ENCODE measurements at places on chromosomes 3 and 15.

DNA sequence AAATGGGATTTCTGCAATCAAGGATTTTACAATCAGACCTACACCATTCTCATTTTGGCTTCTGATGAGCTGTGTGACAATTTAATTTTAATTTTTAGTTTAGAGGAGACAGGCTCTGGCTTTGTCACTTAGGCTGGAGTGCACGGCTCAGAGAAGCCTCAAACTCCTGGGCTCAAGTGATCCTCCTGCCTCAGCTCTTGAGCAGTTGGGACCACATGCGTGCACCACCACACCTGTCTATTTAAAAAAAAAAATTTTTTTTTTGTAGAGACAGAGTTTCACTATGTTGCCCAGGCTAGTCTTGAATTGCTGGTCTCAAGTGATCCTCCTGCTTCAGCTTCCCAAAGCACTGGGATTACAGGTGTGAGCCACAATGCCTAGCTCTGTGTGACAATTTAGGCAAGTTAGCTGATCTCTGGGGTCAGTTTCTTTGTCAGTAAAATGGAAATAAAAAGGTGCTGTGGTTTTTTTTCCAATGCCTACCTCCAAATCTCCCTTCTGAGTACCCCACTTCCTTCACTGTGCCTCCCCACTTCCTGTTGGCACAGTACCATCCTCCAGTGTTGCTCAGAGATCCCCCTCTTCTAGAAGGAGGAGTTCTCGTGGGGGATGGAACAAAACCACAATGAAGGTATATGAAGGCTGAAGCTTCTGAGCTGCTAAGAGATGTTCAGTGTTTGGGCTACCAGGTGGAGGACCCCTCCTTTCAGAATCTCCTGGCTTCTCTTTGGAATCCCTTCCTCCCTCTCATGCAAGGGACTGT is 54.1 kb upstream of the GSK3B start:
- DNase-seq, result no peak

DNA sequence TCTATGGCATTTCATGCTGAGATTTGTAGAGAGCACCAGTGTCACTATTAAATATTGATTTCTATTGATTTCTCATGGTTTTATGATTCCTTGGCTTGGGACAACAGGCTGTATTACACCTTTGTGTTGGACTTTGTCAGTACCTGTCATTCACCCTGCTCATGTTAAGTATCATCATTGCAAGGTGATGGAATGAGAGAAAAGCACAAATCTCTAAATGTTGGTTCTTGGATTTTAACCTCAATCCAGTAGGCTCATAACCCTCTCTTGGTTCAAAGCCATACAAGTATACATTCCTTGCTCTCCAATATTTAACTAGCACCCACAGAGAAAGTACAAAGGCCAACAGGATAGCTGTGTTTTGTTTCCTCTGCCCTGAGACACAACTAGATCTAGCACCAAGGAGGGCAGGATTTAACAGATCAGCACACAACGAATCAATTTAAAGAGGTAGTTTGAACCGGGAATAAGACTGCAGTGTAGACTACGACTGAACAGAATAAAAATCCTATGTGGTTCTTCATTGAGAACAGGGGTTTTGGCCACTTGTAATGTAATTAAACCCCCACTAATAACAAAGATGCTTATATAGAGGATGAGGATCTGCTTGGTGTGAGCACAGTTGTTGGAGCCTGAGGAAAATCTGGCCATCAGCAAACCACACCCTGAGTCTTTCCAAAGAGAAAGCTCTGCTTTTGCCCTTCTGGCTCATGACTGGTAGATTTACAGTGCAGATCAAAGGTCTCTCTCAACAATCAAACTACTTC is 78.0 kb upstream of the TNFSF10 start:
- no peak for DNase-seq

- no peak for DNase-seq
Measured at GRCh38 chr3:43692085-43692855, 1.5 kb downstream of the ABHD5 start.

- DNase-seq, result no peak
Measured at GRCh38 chr3:194174980-194175379, 39.0 kb downstream of the HES1 start.

- no peak for DNase-seq
Measured at GRCh38 chr15:40764629-40765103, 798 bp downstream of the GCHFR start.

DNA sequence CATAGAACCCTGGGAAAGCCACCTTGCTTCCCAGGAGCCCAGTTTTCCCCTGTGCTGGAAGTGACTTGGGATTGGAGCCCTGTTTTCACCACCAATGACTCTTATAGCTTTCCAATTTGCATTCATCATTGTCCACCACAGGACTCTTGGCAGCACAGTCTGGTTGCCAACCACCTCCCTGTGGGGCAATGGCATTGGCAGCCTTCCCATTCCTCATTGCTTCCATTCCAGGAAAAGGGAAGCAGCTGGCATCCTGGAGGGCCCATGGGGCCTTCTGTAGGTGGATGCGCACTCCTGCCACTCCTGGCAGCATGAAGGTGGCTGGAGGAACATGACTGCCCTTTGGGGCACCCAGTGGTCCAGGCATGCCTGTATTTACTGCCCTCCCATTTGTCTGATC is 57.7 kb downstream of the FEM1B start:
- peak; percentile 43 for DNase-seq

- DNase-seq, result no peak
Measured at GRCh38 chr15:96320703-96321638, 9.5 kb upstream of the NR2F2 start.

GRCh38 chr3:125300416-125300815 is 74.7 kb downstream of the ZNF148 start:
- peak; percentile 49 for DNase-seq

DNA sequence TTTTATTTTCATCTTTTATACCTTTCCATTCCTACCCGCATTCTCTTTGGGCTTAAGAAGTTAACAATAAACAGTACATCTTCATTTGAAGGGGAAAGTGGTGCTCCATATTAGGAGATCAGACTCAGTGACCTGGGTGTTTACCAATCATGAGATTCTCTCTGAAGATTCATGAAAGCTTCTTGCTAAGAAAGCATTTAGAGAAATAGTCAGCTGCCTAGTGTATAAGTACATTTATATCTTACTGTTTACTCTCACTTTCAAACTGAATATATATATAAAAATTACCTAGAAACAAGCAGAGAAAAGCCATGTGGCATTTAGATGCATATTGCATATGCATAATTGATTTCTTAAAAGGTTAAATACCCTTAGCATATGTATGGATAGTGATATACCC is 100.5 kb downstream of the KCNH8 start:
- DNase-seq, result no peak

DNA sequence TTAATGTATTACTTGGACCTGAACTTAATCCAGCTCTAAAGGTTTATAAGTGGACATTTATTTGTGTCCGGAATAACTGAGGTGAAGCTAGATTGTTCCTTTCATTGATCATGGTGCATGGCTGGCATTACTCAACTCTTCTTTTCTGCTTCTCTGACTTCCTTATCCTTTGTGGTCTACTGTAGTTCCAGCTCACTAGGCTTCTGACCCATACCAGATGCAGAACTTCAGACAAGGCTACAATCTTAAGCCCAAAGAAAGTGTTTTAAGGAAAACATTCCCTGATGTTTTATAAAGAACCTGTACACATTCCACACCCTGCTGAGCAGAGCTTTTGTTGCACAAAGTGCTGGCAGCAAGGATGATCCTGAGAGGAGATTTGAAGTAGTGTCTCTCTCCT is 250.8 kb upstream of the TGFBR2 start:
- no peak for DNase-seq

GRCh38 chr3:95352471-95352870 is 1289.6 kb downstream of the NSUN3 start:
- DNase-seq, result no peak

DNA sequence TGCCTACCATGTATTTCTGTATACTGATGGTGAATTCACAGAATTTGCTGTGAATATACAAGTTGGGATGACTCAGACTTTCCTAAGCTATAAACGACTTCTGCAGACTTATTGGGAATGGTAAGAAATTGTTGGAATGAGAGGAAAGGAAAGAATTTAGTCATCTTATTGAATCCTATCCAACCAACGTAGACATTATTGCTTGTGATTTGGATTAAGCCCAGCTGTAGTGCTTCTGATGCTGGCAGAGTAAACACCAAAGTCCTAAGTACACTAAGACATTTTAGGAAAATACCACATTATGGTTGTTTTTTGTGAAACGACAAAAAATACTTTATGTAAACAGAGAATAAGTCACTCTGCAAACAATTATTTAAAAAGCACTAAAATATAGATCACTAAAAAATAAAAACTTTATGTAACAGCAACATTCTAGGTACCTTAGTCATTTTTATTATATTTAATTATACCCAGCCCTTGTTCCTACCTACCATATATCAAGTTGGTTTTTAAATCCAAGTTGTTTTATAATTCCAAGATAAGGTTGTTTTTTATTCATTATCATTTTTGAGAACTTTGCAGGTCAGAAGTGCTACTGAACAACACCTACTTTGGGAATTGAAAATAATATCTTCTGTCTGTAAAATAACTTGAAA is 99.2 kb upstream of the MLF1 start:
- DNase-seq, result peak; percentile 58

- DNase-seq, result no peak
Measured at GRCh38 chr3:56787784-56788256, 13.9 kb downstream of the ARHGEF3 start.

DNA sequence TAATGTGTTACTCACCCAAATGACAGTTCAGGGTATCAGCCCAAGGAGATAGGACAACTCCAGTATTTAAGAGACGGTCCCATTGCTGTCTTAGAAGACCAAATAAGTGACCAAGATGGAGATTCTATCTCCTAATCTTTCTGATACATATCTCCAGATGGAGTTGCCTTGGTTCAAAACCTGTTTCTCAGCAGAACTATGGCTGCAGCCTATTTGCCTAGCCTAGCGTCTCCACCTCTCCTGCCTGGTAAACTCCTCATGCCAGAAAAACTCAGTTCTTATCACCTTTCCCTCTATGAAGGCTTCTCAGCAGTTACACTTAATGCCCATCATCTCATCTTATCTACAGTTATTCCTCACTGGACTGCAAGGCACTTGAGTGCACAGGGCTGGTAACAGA is 1.2 kb upstream of the CSPG5 start:
- no peak for DNase-seq

DNA sequence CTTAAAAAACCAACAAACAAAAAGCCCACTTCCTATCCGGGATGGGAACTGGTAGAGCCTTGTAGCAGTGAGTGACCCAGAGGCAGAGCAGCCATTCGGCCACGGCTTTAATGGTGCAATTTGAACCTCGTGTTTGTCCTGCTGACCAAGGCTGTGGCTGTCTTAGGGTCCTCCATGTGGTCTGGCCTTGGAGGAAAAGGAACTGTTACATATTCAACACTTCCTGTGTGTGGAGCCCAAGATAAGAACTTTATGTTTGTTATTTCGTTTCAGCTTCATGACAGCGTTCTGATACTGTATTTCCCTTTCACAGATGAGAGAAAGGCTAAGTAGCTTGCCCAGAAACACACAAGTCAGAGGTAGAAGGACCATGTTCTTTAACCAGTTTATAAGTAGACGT is 269.8 kb downstream of the SV2B start:
- no peak for DNase-seq

GRCh38 chr3:191502583-191502982 is 41.6 kb downstream of the PYDC2 start:
- no peak for DNase-seq

DNA sequence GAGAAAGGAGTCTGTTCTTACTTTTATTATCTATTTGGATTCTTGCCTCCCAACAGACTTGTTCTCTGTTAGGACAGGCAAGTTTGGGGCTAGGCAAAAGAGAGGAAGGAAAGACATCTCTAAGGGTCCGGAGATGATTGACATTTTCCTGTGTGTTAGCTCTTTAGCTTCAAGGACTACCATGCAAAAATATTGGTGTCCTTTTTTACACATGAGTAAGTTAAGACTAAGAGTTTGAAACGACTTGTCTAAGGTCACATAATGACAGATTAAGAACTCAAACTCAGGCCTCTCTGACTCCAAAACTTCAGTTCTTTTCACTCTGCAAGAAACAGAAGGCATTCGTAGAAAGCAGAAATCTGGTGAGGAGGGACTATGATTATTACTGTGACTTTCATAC is 5.9 kb downstream of the LMCD1 start:
- DNase-seq, result no peak

DNA sequence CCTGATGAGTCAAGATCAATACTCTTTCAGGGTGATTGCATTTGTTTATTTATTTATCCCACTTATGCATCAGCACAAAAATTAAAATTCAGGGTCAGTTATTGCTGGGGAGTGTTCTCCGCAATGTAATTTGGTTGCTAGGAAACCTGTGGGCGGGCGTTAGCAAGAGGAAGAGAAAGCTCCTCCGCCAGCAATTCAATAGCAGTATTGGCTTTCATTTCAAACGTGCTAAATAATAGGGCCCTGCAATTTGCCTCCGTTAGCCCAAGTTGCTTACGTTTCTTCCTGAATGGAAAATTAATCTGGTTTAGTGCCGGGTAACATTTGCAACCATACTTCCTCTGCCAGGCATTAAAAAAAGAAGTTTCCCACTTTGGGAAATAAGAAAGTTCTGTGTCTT is 35.5 kb upstream of the PLCL2 start:
- no peak for DNase-seq

GRCh38 chr3:56145410-56145809 is 322.9 kb downstream of the ERC2 start:
- DNase-seq, result no peak

DNA sequence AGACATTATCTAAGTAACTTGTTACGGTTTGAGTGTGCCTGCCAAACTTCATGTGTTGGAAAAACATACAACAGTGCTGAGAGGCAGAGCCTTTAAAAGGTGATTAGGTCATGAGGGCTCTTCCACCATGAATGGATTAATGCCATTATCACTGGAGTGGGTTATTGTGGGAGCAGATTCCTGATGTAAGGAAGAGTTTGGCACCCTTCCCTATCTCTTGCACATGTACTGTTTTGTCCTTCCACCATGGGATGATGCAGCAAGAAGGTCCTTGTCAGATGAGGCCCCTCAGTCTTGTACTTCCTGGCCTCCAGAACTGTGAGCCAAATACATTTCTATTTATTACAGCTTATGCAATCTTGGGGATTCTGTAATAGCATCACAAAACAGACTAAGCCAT is 413.9 kb downstream of the EPHA3 start:
- DNase-seq, result no peak

DNA sequence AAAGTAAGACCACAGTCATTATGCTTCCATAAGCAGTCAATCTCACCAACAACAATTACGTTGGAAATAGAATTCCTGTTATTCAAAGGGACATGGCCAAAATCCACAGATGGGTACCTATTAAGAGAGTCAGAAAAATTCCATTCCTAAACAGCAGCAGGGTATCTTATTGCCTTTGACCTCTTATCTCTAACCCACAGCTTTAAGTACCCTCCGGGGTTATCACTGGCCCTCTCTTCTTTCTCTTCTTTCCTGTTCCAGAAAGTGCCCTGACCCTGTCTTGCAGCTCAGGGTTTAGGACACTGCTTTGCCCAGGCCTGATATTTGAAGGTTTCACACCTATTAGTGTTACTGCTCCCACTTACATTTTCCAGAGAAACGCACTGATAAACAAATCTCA is 428.7 kb downstream of the TBC1D5 start:
- DNase-seq, result no peak

DNA sequence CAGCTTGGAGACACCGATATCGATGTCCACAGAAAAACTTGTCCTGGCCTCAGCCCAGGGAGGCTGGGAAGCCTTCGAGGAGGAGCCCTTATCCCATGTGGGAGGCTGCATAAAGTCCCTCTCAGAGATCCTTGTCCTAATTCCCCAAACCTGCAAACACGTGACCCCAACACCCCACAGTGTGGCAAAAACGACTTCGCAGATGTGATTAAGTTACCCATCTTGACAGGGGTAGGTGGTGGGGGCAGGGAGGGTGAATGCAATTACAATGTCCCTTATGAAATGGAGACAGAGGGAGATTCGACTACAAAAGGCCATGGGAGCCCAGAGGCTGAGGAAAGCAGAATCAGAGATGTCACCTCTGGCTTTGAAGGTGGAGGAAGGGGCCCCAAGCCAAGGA is 2.3 kb upstream of the TLR9 start:
- DNase-seq, result no peak

Measured in AG20443 (cell line).